Stimulated activated CD8-positive, alpha-beta memory T cell treated with anti-CD3 and anti-CD28 coated beads, Interleukin-7, amount 100 ng/mL, for 1 hour (primary cell): ENCODE measurements at places on chromosomes 2 and 18.

DNA sequence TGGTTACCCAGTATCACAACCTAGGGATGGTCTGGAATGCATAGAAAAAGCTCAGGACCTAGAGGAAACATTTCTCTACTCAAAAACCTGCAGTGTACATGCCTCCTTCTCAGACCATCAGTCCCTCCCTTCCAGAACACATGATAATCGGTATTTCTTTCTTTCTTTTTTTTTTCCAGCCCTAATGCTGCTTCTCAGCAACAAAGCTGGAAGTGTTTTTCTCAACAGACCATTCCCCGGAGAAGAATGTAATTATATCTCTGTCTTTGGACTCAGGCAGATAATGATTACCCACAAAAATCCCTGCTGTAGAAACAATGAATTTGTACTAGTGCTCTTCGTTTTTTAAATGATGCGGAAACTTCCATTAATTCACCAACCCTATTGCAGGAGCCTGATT is 44.1 kb upstream of the NDUFV2 start:
- DNase-seq = no peak

DNA sequence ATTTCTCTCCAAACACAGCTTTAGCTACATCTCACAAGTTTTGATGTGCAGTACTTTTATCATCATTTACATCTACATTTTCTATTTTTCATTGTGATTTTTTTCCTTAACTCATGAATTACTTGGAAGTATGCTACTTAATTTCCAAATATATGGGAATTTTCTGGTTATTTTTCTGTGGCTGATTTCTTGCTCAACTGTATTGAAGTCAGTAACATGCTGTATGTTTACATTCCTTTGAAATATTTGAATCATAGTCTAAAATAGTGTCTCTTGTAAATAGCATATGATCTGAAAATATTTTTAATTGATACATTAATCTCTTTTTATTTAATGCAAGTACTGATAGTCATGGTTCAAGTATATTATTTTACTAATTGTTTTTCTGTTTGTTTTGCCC is 26.0 kb upstream of the GALNT5 start:
- no peak for DNase-seq

GRCh38 chr2:219947575-219947974 is 320.1 kb downstream of the SLC4A3 start:
- no peak for DNase-seq

DNA sequence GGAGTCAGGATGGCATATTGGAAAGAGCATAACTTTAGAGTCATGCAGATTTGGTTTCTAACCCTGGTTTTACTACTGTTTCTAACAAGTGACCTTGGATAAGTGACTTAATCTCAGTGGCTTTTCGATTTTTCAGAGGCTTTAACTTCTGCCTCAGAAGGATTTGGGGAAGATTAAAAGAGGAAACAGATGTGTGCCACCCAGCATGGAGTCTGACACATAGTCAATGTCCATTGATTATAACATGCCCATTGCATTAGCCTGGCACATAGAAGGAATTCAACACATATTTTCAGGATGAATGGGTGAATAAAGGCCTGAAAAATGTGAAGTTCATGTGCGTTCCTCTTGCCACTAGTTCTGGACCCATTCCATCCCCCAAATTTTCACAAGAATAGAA is 438.2 kb downstream of the EPHA4 start:
- no peak for DNase-seq

DNA sequence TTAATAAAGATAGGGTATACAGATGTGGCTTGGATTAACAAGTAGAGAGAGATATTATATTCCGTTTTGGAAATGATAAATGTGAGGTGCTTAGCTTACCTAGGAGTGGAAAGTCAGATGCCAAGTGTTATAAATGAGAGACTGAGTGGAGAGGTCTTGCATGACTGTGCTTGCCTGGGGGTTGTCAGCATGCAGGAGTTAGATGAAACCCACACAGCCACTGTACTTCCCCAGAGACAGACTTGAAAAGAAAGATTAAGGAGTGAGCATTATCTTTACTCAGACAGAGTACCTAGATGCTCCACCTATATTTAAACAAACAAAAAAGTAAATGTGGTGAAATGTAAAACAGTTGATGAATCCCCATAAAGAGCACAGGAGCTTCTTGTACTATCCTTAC is 482.7 kb downstream of the RIT2 start:
- DNase-seq = no peak

GRCh38 chr2:240211598-240212424 is 71.4 kb upstream of the OTOS start:
- DNase-seq = no peak

DNA sequence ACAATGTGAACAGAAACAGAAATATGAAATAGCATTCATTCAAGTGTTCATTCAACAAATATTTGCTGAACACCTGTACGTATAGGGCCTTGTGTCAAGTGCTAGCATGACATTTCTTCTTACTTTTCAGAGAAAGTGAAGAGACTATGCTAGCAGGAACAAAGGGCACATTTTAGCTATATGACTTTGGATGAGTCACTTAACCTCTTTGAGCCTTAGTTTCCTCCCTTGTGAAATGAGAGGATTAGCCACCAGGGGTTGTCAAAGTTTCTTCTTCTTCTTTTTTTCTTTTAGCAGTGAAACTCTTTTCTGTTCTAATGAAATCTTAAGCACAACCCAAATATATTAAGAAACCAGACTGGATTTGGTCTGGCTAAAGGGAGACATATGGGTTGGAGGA is 53.1 kb downstream of the FIGN start:
- no peak for DNase-seq

DNA sequence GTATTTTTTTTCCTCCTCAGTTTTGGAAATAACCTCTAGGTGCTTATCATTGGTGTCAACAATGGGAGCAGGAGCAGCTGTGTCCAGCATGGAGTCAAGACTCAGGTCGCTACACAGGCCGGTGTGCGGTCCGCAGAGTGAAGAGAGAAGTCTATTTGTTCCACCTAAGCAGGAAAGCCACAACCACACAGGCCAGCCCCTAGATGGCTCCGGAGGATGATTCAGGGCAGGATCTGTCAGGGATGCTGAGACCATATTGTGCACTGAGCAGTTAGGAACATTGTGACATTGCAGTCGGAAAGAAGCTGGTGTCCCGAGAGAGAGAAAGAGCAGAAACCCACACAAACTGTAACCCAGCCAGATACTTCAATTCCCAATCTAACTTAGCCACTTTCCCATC is 136.9 kb downstream of the GAREM1 start:
- DNase-seq = no peak

- DNase-seq = no peak
Measured at GRCh38 chr2:223537115-223537514, 65.0 kb downstream of the SCG2 start.

DNA sequence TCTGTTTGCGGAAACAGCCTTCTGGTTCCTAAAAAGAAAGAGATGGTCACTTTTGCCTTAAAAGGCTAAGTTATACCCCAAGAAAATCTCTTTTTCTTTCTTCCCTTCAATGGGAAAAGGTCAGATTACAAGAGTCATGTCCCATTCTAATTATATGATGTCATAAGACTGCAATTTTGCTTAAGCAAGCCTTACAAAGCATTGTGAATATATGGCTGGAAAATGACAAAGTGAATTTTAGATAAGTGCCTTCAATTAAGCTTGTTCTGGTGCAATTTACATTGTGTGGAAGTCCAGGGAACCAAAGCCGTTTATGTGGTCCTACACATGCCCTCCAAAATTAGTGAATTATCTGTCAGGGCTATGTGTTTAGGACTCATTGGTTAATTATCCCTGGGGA is 7.6 kb upstream of the BMP10 start:
- DNase-seq = no peak

DNA sequence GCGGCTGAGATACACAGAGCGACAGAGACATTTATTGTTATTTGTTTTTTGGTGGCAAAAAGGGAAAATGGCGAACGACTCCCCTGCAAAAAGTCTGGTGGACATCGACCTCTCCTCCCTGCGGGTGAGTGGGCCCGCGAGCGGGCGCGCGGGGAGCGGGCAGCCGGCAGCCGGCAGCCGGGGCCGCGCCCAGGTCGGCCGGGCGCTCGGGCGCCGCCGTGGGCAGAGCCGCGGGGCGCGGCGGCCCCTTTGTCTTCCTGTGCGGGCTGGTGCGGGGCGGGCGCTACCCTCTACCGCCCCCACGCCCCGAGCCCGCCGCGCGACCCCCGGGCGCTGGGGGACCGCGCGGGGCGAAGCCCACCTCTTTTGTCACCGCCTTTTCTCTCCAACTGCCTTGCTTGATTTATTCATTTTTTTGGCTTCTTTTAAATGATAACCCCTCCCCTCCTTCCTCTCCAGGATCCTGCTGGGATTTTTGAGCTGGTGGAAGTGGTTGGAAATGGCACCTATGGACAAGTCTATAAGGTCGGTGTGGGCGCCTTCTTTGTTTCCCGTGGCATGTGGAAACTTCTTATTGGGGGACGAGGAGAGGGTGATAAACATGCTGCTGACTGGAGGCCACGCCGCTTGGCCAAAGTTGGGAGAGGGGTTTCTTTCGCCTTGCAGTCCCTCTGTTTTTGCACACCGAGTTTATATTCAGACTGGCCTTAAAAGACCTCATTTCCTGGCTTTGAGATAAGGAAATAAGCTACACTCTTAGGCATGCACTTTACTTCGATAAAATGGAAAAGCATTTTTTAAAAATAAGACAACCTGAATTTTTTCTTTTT is 722 bp downstream of the MAP4K4 start:
- no peak for DNase-seq

DNA sequence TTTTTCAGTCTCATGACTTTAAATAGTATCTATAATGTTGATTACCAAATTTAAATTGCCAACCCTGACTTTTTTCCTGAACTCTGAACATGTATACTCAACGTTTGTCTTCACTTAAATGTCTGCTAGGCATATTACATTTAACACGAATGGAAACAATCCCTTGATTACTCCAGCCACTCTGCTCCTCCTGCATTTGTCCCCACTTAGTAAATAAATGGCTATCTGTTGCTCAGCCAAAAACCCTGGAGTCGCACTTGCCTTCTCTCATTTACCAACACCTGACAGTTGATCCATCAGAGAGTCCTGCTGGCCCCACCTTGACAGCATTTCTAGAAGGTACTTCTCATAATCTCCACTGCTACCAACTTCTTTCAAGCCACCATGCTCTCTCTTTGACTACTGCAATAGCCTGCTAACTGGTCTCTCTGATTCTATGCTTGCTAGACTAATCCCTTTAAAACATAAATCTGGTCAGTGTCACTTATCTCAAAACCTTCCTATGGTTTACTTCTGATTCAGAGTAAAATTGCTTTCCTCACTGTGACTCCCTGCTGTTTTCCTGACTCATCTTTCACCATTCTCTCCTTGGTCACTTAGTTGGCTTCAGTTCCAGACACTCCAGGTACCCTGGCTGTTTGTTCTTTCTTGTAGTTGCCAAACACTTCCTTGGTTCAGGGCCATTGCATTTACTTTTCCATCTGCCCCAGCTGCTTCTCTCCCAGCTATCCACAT is 31.9 kb downstream of the SPAG16 start:
- DNase-seq = no peak

DNA sequence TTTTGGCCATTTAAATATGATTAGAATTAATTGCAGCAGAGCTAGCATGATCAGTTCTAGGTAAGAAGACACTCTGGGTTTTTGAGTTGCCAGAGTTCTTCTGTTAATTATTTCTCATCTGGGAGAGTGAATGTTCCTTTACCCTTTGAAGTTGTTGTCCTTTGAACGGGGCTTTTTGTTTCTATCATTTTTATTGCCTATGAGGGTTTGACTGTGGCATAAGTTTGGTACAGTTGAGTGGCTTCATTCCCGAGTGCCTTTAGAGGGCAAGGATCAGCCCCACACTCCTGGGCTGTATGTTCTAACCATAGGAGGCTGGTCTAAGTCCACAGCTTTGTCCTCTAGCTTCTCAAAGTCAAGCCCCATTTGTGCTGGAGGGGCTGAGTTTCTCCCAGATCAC is 804.3 kb downstream of the KCNJ3 start:
- DNase-seq = no peak

- DNase-seq = no peak
Measured at GRCh38 chr2:180933332-180933731, 47.1 kb upstream of the UBE2E3 start.

- DNase-seq = no peak
Measured at GRCh38 chr18:66872277-66872676, 268.4 kb upstream of the CDH19 start.

- no peak for DNase-seq
Measured at GRCh38 chr2:152486737-152487400, 151.9 kb downstream of the FMNL2 start.

DNA sequence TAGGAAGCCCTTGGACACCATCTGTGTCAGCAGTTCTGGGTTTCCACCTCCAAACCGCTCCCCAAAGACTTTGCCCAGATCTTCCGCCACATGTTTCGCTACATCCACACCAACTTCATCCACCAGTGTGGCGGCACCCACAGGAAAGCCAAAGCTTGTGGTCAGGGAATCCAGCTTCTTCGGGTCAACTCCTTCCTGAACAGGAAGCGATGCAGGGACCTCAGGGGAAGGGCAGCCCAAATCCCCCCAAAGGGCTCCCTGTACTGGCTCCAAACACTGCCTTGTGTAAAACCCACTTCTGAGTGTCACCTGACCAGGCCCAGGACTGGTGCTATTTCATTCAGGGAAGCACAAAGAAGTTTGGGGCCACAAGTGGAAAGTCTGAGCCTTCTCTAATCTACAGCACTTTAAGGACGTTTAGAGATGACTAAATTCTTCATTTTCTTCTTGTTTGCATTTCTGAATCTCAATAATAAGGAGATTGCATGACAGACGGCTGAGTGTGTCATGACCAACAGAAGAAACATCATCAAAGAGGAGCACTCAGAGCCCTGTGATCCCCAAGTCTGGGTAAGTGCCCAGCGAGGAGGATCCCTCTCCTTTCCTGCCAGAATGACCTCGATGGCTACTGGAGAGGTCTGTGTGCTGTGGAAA is 20.8 kb downstream of the GAREM2 start:
- no peak for DNase-seq

DNA sequence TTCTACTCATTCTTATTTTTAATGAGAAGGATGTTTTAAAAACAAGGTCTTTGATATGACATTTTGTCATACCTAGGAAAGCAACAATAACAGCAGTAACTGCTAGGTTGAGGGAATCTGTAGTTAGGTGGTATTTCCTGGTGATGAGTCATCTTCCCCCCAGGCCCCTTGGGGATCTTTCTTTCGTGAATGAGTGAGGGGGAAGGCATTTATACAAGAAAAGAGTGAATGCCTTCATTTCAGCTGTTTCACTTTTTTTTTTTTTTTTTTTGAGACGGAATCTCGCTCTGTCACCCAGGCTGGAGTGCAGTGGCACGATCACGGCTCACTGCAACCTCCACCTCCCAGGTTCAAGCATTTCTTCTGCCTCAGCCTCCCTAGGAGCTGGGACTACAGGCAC is 108.6 kb downstream of the MAP4K4 start:
- no peak for DNase-seq

GRCh38 chr18:44723411-44723810 is 42.7 kb downstream of the SETBP1 start:
- DNase-seq = no peak

DNA sequence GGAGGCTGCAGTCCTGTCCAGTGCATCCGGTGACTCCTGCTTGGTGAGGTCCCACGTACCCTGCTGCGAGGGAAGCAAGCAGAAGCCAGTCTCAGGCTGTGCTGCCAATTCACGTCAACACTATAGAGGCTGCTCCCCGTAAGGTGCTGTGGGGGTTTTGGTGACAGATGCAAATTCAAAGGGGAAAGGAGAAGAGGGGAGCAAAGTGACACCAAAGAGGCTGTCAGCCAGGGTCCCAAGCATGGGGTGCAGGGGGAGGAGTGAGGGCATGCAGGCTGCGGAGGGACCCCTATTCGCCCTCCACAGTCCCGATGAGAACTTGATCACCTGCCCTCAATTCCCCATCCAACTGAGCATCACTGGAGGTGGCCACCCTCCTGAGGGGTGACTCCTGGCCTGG is 179.4 kb upstream of the HS6ST1 start:
- no peak for DNase-seq

- DNase-seq = no peak
Measured at GRCh38 chr2:6196449-6196848, 504.3 kb downstream of the SOX11 start.
